ENCODE measurements at places on chromosomes 16 and 17. TPM values are rescaled to one million over a fixed set of nuclear protein-coding genes. Genes with fewer than 3 reads are reported as not detected.

- no peak for DNase-seq
- no peak overlapping the region for H3K27ac ChIP-seq
- no peaks in the 10 kb centered on the region for H3K36me3 ChIP-seq
- no peaks in the 10 kb centered on the region for H3K4me1 ChIP-seq
- no peak overlapping the region for H3K4me3 ChIP-seq
Measured at GRCh38 chr16:55393991-55394390, 70.0 kb downstream of the IRX6 start.

ALDH3A1 gene
- not detected for total RNA-seq

DNA sequence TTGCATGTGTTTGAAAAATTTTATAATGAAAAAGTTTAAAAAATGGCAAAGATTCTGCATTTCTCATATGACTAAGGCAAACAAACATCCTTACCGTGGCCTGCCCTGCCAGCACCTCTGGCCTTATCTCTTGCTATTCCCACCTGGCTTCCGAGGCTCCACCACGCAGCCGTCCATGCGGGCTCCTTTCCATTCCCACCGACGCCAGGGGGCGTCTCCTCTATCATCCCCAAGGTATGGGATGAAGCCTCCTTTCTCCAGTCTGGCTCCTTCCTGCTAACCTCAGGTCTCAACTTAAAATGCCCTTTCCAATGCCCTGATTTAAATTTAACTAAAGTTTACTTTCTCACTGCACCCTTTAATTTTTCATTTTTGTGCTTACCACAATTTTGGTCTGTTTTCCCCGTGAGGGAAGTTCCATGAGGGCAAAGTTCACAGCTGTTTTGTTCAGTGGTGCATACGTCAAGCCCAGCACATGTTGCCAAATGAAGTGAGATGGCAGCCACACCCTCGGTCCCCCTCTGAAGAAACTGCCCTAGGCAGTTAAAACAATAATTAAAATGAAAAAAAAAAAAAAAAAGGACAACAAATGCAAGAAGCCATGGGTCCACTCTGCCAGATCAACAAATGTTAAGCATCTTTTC lies 13.3 kb upstream of the SDK2 start:
- H3K4me3 ChIP-seq, result no peak overlapping the region
- H3K4me1 ChIP-seq, result no peaks in the 10 kb centered on the region
- H3K27ac ChIP-seq, result no peak overlapping the region
- H3K27me3 ChIP-seq, result no peaks in the 10 kb centered on the region

TP53TG3D gene
- 0.53 TPM for total RNA-seq
